SHP77 treated with DMSO at 0.1 percent for 48 hours (cell line): ENCODE measurements at places on chromosomes 3 and 15.
A peak's percentile ranks its signal among the peaks of the same experiment; 100 is the strongest.

- DNase-seq = no peak
These were observed 74.2 kb downstream of the PGPEP1L start for GRCh38 chr15:98933406-98933805.

DNA sequence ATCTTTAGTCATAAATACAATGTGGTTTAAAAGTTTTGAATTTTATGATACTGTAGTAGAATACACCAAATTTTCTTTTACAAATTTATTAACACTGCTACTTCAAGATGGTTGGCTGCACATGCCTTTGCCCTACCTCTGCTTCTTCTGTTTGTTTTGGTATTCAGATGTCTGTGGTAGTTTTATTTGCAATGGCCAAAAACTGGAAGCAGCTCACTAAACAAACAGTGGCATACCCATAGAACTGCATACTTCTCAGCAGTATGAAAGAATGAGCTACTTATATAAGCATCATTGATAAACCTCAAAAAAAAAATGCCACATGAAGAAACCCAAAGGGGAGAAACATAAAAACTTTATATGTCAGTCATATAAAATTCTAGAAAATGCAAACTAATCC is 19.5 kb downstream of the ARIH2 start:
- no peak for DNase-seq

DNA sequence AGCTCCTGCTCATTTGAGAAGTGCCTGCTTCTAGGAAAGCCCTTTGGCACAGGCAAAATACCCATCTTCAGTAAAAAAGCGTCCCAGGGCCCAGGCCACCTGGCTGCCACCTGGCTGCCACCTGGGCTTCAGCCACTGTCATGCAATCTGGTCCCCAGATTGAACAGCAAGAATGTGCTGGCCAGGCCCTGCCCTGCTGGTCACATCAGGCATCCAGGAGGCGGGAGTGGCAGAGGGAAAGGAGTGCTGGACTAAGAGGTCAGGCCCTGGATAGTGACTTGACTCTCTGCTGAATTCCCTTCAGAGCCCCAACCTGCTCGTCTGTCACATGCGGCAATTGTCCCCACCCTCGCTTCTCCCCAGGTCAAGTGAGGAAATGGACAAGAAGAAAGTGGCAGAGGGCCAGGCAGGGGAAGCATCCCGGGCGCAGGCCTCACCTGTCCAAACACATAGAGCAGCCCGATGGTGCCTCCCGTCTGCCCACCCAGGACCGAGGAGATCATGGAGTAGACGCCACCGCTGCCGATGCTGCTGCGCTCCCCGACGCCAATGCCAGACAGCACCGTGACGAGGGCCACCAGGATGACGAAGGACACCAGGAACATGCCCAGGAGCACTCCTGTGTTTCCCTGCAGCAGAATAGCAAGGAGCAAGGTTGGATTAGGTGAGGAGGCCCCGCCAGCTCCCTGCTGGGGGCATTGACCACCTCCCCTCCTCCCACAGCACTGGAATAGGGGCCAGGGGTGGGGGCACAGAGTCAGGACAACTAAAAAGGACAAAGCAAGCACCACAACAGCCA is 25.5 kb downstream of the SLC12A8 start:
- DNase-seq = peak; percentile 55

DNA sequence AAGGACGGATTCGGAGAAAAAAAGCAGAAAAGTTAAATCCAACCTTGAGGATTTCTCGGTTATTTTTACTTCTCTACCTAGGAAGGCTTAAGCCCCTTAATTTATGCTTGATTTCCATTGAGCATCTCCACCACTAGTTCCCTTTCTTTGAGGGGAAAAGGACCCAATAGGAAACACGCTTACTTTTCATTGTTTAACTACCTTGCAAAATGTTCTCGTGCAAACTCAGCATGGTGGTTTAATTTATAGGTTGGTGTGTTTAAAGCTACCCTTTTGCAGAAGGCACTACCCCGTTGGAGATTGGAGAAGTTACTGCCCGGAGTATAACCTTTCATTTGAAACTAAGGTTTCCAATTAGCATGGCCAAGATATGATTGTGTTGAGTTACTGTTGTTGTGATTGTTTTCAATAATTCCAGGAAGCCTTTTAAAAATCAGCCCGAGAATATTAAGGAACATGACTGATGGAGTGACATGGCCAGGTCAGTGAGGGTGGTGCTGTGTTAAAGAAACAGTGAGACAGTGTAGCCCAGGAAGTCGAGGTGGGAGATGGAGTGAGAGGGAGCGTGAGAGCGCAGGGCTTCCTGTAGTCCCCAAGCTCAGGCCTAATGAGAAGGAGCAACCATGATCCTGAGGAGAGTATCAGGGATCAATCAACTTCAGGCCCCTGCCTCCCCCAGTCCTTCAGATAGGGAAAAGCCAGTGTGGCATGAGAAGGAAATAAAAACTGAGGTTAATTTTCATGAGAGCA is 76.6 kb downstream of the AQP9 start:
- no peak for DNase-seq
